Thymus (tissue), 14 donors: ENCODE measurements at places on chromosomes 7 and 10. TPM values are rescaled to one million over a fixed set of nuclear protein-coding genes. Genes with fewer than 3 reads are reported as not detected.

DNA sequence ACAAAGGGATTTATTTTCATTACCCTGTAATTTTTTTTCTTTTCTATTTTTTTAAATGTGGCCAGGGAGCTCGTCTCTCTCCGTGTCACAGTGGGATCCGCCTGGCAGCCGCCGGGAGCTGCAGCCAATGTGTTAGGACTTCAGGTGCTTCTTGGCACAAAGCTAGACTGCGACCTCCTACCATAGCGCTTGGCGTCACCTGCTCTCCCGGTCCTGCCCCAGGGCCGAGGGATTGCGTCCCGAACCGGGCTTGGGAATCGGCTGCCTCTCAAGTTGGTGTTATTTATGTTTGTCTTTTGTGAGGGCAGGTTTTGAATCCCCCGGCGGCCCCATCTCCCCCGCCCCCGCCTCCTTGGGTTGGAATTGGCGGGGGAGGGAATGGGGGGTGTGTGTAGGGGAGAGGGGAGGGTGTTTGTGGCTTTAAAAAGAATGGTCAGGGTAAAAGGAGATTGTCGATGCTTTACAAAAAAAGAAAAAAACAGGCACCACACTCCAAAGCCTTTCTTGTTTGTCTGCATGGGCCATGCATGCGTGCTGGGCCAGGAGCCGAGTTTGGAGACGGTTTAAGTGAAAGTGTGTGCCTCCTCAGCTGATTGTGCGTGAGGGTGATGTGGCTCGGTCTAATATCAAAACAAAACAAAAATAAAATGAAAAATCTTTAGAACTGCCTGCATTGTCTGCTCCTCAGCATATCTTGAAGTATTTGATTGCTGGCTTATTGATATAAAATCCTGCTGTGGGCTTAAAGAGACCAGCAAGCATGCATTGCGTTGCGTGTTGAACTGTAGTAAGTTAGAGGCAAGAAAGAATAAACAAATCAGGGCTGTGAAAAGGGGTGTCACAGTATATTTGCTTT, 1.2 kb downstream of the PPP1R9A start:
- no peak for DNase-seq

GRCh38 chr7:16014031-16014430, 327.5 kb upstream of the MEOX2 start:
- no peak for DNase-seq

DNA sequence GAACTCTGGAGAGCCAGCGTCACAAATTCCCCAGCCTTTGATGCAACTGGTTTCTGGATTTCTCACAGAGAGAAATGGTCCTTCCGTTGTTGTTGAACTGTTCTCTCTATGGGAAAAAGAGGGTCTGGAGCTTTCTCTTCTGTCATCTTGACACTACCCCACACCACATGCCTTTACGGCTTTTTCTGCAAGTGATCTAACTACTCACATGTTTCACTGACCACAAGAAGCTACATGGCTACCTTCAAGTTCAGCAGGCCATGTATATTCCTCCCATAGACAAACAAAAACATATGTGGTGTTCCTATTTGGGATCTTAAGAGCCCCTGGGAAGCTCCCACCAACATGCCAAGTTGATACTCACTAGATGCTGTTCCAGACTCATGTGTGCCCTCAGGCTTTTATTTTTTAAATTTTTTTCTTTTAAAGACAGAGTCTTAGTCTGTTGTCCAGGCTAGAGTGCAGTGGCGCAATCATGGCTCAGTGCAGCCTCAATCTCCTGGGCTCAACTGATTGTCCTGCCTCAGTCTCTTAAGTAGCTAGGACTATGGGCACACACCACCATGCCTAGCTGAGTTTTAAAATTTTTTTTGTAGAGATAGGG, 72.0 kb downstream of the RNF216 start:
- no peak for DNase-seq

DNA sequence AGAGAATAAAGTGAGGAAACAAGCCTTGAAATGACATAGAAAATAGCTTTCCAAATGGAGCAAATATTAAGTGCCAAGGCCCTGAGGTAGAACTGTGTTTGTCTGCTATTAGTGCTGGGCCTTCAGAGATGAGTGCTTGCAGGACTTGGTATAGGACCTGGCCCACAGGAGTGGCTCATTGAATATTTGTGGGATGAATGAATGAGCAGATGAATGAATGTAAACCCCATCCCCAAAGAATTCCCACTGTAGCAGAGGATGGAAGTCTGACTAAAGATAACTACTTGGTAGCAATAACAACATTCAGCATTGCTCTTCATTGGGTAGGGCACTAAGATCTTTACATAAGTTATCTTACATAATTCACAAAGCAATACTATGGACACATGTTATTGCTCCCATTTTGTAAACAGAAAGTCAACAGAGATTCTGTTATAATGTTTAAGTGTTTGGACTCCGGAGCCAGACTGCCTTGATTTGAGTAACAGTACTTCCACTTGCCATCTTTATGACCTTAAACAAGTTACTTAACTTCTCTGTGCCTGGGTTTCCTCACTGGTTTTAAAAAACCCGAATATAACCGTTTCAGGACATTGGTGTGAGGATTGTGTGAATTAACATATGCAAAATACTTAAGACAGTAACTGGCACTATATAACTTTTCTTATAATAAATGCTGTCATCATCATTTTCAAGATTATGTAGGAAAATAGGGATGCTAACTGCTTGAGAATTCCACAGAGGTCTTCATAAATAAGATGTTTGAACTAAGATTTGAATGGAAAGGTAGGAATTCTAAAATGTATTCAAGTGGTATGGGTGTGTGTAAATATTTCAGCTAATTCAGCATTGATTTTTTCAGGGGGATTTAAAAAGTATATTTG, 141.9 kb downstream of the PRKG1 start:
- DNase-seq: no peak

DNA sequence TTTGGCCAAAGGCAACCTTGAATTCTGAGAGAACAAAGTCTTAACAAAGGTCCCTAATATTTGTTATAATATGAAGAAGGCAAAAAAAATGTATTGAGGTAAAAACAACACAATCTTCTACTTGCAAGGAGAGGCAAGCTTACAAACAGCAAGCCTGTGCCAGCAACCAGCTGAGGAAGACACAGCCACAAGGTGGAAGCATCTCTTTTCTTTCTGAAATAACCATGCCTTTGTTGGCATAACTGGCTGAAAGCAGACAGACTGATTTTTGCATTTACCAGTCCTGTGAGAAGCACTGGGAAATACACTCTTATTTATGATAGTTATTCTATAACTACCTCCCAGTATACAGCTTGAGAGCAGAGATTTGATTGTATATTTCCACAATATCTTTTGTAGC, 292.0 kb downstream of the PHTF2 start:
- no peak for DNase-seq

GRCh38 chr7:137395420-137395819, 51.9 kb upstream of the PTN start:
- DNase-seq: no peak

DNA sequence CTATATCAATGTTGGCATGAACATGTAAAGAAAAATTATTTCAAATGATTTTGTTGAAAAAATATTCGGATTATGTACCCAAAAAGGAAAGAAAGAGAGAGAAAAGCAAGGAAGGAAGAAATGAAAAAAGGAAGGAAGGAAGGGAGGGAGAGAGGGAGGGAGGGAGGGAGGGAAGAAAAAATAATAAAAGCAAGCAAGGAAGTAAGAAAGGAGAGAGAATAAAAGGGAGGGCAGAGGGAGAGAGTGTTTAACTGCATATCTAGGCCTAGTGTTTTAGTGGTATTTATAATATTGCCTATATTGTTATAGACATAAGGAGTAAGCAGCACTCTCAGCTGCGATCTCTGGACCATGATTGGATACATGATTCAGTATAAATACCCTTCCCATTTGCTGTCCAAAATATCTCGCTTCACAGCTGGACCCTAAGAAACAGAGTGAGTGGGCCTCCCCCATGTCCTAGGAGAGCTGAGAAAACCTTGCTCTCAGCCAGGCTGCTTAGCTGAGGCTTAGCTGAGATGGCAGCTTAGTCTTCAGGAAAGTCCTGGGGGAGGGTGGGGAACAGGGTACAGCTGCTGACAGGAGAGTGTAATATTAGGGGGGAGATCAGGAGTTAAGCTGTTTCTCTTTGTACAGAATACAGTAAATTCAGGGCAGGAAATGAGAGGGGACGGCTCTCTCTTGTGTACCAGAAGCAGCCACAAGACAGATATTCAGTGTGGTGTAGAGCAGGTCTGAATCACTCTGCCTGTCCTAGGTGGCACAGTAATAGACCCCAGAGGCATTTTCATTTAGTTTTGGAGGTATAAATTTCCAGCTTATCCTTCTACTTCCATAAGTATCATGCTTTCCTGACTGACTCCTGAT, 66.8 kb upstream of the TARP start:
- no peak for DNase-seq

DNA sequence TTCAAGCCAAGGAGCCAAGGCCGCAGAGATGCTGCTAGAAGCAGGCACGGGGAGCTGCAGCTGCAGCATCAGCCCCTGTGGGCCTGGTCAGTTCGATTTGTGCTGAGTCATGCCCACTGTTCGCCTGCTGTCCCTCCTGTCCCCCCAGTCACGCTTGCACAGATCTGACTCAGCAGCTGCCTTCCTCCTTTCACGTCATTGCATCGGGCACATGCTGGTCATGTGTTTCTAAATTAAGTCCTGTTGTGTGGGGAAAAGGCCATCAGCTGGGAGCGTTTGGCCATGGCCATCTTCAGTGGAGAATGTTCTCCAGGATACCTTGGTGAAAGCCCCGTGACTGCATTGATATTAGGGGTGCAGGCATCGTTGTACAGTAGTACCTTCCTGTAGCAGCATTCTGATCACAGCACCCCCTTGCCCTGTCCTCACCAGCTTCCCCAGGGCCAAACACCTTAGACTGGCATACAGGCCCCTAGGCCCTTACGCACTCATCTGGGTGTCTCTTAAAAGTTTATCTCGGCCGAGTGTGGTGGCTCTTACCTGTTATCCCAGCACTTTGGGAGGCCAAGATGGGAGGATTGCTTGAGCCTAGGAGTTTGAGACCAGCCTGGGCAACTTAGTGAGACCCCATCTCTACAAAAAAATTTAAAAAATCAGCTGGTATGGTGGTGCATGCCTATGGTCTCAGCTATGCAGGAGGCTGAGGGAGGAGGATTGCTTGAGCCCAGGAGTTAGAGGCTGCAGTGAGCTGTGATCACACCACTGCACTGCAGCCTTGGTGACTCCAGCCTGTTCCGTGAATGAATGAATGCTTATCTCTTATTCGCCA, 23.2 kb downstream of the POR start:
- no peak for DNase-seq

DNA sequence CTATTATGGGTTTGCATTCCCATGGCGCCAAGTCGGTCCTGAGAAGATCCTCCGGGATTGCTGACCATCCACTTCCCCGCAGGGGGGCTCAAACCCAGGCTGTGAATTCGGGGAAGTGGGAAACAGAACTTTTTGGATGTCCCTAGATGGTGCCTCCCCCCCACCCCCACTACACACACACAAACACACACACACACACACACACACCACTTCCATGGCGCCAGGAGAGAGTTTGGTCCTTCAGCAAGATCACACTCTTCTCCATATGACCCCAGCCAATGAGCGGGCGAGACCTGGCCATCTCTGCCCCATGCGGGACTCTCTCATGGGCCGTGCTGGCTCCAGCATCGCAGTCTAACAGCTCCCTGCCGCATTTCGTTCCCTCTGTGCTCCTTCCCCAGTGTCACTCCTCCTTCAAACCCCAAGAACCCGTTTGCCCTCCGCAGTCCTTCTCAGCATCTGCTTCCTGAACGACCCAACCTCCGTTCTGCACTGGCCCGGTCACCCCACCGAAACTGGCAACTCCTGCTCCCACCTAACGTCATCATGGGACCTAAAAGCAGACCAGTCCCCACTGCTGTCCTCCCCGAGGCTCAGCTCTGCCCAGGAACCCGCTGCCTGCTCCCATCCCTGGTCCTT, 32.1 kb upstream of the TNRC18 start:
- no peak for DNase-seq

- DNase-seq: no peak
Measured at GRCh38 chr7:132328047-132328620, 248.1 kb downstream of the PLXNA4 start.

DNA sequence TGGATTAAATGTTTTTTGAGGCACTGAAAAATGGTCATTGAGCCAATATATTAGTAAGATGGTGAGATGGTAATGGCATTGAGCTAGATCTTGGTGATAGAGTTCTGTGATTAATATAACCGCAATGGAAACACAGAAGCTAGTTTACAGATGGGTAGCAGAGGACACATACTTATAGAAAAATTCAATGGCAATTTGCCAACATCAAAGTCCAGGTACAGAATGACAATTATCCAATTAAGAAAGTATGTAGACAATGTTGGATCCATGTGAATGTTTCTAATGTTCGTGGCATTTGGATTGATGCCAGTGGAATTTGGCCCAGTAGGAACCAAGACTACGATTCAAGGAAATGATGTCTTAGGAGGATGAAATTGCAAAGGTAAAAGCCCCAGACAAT, 187.8 kb downstream of the GNAT3 start:
- no peak for DNase-seq

DNA sequence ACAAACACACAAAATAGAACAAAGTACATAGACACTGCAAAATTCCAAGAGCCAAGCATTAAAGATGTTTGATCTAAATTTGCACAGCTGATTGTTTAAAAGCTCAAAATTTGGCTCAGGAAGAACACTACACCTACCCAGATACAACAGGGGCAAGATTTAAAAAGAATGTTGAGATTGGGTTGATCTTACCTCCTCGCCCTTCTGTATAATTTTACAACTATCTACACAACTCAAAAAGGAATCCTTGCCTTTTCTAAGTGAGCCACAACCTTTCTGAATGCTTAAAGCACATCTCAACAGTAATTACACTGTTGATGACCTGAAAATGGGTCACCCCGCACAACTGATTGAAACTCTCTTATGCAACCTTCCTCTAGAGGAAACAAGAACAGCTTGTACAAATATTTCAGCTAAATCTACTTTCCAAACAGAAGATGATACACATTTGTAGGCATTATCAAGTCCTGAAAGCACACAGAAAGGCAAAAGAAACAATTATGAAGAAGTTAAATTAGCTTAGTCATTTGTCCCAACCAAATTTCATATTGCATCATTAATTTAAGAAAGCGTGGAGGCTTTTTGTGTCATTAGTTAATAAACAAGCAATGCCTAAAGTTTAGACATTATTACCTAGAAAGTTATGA, 75.5 kb downstream of the UBE2H start:
- DNase-seq: no peak

KCNIP2 gene
- 0.85 TPM for total RNA-seq

GJD4 gene
- total RNA-seq: 0.09 TPM

GIMAP4 gene
- total RNA-seq: 68.5 TPM

CFAP70 gene
- 1.7 TPM for total RNA-seq

IL15RA gene
- 5.5 TPM for total RNA-seq

PCGF5 gene
- 37.5 TPM for total RNA-seq

C10orf67 gene
- total RNA-seq: 0.05 TPM

CDHR3 gene
- 2.2 TPM for total RNA-seq
